Coronary artery (tissue), 2 donors: ENCODE measurements at places on chromosomes 4 and X.

- DNase-seq: no peak
These were observed 1018.4 kb upstream of the INTU start for GRCh38 chr4:126614356-126614855.

GRCh38 chrX:115898382-115899001, 272.1 kb upstream of the AGTR2 start:
- no peak for DNase-seq

DNA sequence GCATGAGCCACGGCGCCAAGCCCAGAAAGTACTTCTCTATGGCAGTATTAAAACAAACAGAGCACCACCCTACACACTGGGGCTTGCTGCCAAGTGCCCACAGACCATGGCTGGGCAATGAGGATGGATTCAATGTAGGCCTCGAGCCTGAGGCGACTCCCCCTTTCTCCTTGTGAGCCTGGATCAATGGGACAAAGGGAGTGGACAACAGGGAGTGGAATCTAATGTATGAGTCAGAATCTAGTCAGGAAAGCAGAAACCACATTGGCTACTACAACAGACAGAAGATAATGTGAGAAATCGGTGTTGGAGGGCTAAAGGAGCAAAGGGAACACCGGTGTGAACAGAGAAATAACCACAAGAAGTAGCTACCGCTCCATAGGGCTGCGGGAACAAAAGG, 37.7 kb upstream of the OCIAD2 start:
- no peak for DNase-seq

GRCh38 chrX:30495468-30495867, 82.1 kb downstream of the TASL start:
- DNase-seq: no peak

DNA sequence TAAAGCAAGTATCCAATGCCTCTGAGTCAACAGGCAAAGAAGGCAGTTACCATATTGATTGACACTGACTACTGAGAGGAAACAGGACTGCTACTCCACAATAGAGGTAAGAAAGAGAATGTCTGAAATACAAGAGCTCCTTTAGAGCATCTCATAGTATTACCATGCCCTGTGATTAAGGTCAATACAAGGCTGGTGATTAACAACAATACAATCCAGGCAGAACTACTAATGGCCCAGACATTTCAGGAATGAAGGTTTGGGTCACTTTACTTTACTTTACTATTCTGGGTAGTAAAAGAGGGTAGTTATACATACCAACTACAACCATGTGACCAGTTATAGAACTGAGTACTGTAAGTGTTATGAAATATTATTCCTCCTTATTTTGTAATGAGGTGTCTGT, 44.5 kb downstream of the BRWD3 start:
- no peak for DNase-seq

GRCh38 chr4:173852775-173853174, 322.7 kb upstream of the HAND2 start:
- no peak for DNase-seq

DNA sequence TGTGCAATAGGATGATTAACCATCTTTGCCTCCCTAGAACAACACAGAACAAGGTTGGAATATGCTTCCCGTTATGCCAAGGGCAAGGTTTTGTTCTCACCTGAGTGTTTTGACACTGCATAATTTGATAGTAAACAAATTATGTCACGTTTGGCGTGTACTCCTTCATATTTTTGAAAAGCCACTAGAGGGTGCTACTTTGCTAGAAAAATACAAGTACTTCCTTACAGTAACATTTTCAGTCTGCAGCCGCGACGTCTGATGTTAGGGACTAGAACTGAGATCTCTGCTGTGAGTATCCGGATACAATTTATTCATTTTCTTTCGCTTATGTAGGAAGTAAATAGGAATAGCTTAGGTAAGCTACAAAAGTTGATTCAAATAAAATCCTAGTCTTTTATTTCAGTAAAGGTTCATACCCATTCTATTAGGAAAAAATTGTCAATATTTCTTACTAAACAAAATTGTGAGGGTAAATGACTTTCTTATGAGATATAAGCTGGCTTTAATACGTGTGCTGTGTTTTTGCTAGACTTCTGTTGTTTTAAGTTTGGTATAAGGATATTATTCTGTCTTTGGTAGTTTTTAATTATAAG, 181.1 kb upstream of the WDFY3 start:
- DNase-seq: no peak

GRCh38 chr4:181503687-181504390, 739.4 kb upstream of the TENM3 start:
- no peak for DNase-seq
